NCI-H1048 (cell line): ENCODE measurements at places on chromosomes 16 and 17.
A peak's percentile ranks its signal among the peaks of the same experiment; 100 is the strongest.

DNA sequence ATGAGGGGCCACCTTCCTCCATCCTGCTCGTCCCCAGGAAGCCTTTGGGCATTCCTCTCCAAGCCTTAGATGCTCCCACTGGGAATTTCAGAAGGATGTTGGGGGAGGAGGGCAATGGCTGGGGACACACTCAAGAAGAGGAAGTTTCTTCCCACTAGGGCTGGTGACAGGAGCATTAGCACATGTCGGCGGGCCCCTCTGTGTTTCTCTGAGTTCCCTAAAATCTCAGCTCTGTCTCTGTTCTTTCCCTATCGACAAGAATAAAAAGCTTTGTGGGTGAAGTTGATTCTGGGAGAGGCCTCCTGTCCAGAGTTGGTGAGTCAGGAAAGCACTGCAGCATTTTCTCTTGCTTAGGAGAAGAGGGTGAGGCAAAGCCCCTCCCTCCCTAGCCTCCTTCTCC is 19.7 kb upstream of the C17orf107 start:
- DNase-seq, result no peak

DNA sequence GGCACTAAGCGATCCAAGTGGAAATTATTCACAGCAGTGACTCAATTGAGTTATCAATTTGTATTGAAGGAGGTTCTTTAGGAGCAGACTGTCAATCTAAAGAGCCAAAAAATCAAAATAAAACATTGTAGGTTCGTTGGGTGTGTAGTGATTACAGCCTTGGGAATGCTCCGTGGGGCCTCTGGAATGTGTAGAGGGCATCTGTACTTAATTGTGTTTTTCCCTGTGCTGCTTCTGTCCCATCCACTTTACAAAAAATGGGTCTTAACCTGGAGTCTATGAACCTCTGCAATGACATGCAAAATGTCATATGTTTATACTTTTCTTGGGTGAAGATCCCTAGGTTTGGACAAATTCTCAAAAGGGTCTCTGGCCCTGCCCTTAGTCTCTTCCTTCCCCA is 215.1 kb downstream of the CCDC182 start:
- DNase-seq, result no peak

GRCh38 chr16:67019171-67019570 is 9.8 kb upstream of the CBFB start:
- no peak for DNase-seq

- DNase-seq, result no peak
These were observed 196.8 kb downstream of the NTN1 start for GRCh38 chr17:9218064-9218635.

GRCh38 chr17:7903154-7904103 is 12.7 kb downstream of the RNF227 start:
- DNase-seq, result no peak

DNA sequence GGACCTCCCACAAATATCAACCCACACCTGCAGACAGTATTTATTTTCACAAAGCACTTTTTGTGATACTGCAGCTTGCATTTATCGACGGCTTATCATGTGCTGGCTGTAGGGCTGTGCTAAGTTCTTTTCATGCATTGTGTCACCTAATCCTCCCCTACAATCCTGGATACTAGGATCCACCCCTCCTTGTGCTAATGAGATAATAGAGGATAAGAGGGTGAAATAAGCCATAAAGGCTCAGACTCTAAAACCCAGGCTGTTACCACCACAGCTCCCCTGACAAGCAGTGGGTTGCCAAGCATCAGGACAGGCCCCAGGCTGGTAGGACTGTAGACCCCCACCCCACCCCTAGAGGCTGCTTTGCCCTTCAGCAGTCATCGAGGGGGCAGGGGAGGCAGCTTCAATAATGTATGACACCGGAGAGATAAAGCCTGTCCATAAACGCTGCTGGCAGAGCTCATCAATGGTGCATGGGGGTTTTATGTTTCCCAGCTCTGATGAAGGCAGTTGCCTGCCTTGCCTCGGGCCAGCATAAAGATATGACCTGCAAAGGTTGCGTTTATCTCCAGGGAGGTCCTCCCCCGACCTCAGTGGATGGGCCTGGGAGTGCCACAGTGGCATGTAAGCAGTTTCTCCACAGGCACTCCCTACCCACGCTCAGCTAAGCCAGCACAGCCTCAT is 73.9 kb upstream of the C16orf82 start:
- no peak for DNase-seq

DNA sequence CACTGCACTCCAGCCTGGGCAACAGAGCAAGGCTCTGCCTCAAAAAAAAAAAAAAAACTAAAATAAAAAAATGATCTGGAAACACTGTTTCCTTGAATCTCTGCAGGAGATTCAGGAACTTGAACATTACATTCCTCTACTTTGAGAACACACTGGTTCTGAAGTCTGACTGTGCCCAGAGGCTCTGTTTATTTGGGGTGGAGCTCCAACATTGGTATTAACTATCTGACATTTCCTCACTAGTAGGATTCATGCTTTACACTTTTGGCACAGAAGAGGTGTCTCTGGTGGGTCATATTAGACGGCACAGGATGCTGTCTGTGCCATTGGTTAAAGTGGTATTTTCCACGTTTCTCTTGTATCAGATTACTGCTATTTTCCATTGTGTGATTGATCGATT is 10.4 kb downstream of the SULT1A2 start:
- DNase-seq, result no peak

DNA sequence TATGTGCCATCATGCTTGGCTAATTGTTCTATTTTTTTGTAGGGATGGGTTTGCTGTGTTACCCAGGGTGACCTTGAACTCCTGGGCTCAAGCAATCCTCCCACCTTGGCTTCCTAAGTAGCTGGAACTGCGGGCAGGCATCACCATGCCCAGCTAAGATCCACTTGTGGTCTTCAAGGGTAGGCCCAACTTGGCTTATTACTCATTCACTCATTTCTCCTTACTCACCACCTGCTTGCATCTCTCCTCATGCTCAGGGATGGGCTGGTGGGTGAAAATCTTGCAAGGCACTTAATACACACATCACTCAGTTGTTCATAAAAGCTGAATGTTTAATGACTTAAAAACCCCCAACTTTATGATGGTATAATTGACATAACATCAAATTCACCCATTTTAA is 207.8 kb downstream of the SHISA9 start:
- DNase-seq, result no peak

- DNase-seq, result peak; percentile 95
These were observed at the start of gene BRCA1 for GRCh38 chr17:43125133-43125966. TSS of gene BRCA1 (minus strand) at chr17:43125364. CDS start at chr17:43124096, 1,268 bp downstream.

- no peak for DNase-seq
These were observed 4.7 kb upstream of the RPRML start for GRCh38 chr17:46983782-46984181.

- no peak for DNase-seq
These were observed 390.0 kb upstream of the TNRC6C start for GRCh38 chr17:77568540-77568939.
